Right atrium auricular region (tissue), 2 donors: ENCODE measurements at places on chromosomes 12 and 14. TPM values are rescaled to one million over a fixed set of nuclear protein-coding genes. Genes with fewer than 3 reads are reported as not detected.

DNA sequence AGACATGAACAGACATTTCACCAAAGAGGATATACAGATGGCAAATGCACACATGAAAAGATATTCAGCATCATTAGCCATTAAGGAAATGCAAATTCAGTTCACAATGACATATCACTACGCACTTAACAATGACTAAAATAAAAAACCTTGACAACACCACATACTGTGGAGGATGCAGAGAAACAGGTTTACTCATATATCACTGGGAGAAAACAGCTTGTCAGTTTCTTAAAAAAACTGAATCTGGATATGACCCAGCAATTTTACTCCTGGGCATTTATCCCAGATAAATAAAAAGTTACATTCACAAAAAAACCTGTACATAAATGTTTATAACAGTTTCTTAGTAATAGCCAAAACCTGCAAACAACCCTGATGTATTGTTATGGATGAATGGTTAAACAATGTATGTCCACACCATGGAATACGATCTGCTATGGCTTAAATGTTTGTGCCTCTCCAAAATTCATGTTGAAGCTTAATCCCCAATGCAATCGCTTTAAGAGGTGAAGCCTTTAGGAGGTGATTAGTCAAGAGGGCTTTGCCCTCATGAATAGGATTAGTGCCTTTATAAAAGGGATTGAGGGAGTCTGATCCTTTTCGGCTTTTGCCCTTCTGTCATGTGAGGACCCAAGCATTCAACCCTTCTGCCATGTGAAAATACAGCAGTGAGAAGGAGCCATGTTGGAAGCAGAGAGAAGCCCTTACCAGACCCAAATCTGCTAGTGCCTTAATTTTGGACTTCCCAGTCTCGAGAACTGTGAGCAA, 36.0 kb upstream of the PPP4R3A start:
- DNase-seq = no peak
- no peak overlapping the region for H3K4me3 ChIP-seq
- H3K27me3 ChIP-seq = no peaks in the 10 kb centered on the region
- H3K27ac ChIP-seq = no peak overlapping the region
- H3K36me3 ChIP-seq = no peaks in the 10 kb centered on the region

The NID2 gene
- 41.2 TPM for total RNA-seq

The CCDC177 gene
- not detected for total RNA-seq

The DPPA3 gene
- not detected for total RNA-seq
